Thoracic aorta (tissue), 2 donors: ENCODE measurements at places on chromosomes 12 and 14.

- no peak for DNase-seq
Measured at GRCh38 chr12:72753571-72753970, 481.4 kb downstream of the TRHDE start.

- DNase-seq: no peak
Measured at GRCh38 chr12:79925492-79925891, 9.4 kb downstream of the PPP1R12A start.

DNA sequence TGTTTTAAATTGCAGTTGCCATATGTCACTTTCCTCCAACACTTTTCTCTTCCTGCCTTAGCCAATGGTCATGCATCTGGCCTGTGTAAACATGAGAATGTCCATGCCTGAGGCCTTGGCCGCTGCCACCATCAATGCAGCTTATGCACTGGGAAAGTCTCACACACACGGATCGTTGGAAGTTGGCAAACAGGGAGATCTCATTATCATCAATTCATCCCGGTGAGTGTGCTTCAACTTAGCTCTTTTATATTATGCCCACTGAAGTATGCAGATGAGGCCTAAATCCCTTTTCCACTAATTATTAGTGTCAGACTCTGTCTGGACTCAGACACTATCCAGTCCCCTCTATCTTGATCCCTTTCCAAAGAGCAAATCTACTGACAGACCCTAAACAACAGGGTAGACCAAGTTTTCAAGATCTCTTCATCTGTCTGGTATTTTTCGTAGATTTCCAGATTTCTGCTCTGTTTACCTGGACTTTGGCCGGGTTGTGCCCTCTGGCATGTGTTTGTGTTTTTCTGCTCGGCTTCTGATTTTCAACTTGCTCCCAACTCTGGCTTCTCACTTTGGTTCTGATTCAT lies 23.2 kb downstream of the AMDHD1 start:
- DNase-seq: no peak

DNA sequence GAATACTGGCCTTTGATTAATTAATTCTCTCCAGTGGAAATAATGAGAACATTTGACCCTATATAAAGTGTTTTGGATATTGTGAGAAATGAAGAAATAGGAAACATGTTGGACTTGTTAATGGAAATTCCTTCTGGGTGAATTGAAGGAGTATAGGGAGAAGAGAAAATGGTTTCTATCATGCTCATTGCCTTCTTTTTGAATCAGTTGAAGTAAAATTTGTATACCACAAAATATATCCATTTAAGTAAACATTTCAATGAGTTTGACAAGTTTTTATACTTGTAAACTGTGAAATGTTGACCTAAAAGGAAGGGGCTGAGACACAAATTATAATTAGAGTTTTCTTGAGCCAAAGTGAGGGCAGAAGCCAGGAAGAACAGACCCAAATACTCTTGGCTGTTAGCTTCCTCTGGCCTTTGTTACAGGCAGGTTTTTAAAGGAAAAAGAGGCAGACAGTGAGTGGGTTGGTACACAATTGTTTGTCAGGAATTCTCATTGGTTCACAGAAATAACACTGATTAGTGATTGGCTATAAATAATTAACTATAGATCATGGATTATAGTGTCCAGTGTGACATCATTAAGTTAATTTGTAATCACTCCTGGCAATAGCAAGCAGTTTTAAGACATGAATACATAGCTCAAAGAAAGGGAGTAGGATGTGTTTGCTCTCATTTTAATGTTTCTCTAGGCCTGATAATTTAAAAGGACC lies 826 bp downstream of the ZNF705A start:
- no peak for DNase-seq

DNA sequence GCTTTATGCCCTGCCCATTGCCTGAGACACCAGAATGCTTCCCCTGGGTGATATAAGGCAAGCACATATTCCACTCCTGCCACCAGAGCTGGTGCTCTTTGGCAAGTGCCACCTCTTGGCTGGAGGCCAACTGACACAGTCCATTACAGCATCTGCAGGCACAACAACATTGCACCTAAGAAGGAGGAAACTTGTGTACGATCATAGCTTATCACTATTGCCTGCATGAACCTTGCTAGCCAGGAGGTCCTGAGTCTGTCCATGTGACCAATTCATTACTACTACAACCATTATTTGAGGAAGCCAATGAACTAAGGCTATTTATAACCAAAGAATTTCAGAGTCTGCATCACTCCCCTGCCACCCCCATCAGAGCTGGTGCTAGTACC lies 119.8 kb upstream of the SCAF11 start:
- no peak for DNase-seq

- no peak for DNase-seq
Measured at GRCh38 chr12:125519026-125519651, 453.9 kb downstream of the AACS start.

- DNase-seq: no peak
Measured at GRCh38 chr12:75479963-75480461, 543 bp upstream of the GLIPR1 start.

GRCh38 chr12:117404203-117404853 lies 42.9 kb upstream of the NOS1 start:
- DNase-seq: no peak

DNA sequence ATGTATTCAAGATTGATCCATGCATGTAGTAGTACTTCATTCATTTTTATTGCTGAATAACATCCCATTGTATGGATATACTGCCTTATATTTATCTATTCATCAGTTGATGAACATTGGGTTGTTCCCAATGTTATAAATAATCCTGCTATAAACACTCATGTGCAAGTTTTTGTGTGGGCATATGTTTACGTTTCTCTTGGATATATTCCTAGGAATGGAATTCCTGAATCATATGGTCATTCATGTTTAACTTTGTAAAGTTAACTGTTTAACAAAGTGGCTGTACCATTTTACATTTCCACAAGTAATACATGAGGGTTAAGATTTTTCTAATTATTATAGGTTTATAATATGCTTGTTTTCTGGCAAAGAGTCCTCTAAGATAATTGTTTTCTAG lies 1568.2 kb upstream of the SEL1L start:
- no peak for DNase-seq

DNA sequence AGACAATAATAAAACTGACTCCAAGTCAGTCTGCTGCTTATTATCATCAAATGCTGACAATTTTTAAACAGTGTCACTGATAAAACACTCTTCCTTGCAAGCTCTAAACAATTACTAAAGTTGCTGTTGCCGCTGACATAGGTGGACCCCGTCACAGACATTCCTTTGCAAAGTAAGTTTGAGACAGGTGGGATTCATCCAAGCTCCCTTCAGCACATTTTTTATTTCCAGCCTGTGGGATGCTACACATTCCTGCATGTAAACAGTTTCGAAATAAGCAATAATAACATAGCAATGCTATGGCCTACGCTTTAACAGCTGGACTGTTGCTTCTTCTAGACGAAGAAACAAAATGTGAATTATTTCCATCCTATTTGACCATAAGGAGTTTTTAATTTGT lies 85.4 kb upstream of the HIF1A start:
- DNase-seq: no peak

DNA sequence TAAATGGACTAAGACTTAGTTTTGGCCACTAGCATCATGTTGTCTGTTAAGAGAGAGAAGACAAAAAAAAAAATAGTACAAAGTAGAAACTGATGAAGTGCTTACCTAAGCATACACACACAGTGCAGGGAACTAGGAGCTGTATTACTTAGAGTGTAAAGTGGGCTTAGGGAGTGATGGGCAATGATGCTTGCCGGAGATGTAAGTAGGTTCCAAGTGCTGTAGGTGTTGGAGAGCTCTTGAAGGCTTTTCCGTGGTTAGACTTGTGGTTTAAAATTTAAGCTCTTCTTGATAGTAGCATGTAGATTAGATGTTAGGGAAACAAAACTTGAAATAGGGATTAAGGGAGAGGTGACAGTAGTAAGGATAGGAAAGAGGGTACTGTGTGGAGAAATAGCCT lies 34.7 kb downstream of the MIA2 start:
- DNase-seq: no peak

DNA sequence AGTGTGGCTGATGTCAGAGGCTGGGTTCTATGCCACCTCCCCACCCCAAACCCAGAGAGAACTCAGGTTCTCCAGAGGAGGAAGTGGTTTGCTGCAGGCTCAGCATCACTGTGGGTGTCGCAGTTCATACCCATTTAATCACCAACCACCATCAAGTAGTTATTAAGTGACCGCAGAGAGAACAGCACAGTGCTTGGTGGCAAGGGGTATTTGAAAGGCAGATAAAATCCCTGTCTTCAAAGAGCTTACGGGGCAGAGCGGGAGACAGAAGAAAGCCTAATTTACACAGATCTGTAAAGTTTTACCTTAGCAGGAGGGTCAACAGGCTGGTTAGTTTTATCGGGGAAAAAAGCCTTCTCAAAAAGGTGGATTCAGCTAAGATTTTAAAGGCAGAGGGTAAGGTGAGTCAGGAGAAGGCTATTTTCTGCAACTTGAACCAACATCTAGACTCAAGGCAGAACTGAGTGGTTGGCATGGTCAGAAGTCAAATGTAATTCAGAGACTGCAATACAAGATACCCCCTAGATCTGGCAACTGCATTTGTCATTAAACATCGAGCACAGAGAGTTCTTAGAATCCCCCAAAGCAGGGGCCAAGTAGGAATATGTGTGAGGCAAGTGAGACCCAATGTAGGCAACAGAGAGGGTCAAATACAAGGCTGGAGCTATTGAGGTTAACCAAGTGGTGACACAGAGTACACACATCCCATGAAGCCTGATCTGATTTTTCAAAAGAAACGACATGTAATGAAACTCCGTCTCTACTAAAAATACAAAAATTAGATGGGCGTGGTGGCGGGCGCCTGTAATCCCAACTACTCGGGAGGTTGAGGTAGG lies 13.2 kb downstream of the PXN start:
- DNase-seq: no peak

GRCh38 chr14:75578102-75578785 lies at the start of gene FLVCR2:
TSS of gene FLVCR2 (plus strand) at chr14:75578620. CDS start at chr14:75578973, 353 bp downstream.
- DNase-seq: peak; percentile 18

- no peak for DNase-seq
Measured at GRCh38 chr14:85195872-85196477, 334.0 kb upstream of the FLRT2 start.

DNA sequence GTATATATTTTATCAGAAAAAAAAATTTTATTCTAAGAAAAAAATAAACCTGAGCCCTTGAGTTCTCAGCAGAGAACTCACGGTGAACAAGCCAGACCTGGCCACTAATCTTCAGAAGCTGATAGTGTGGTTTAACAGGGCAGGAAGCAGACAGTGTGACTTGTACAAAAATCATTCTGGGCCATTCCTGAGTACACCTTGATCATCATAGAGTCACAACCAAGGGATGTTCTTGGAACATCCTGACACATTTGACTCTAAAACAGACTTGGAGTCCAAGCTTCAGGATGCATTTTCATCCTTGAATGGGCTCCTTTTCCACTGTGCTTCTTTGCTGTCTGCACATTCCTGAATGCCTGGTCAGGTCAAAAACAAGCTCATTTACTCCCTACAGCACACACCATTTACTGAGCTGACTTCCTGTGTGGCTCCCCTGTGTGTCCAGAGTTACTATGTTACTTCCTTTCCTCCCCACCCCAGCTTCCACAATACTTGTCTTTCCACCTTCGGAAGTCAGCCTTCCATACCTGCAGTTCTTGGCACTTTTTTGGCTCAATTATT lies 112.0 kb downstream of the ANO6 start:
- no peak for DNase-seq

GRCh38 chr14:89927186-89927865 lies 27.2 kb downstream of the EFCAB11 start:
- no peak for DNase-seq

GRCh38 chr12:132561427-132562156 lies 48.8 kb downstream of the LRCOL1 start:
- DNase-seq: no peak

- no peak for DNase-seq
Measured at GRCh38 chr12:72498354-72498753, 226.2 kb downstream of the TRHDE start.

- DNase-seq: no peak
Measured at GRCh38 chr12:121939186-121939585, 20.8 kb downstream of the CFAP251 start.

- DNase-seq: no peak
Measured at GRCh38 chr14:53613404-53614253, 343.0 kb downstream of the BMP4 start.

GRCh38 chr14:33348510-33348909 lies 409.8 kb downstream of the NPAS3 start:
- no peak for DNase-seq

GRCh38 chr12:91947459-91947858 lies 198.2 kb downstream of the BTG1 start:
- DNase-seq: no peak

DNA sequence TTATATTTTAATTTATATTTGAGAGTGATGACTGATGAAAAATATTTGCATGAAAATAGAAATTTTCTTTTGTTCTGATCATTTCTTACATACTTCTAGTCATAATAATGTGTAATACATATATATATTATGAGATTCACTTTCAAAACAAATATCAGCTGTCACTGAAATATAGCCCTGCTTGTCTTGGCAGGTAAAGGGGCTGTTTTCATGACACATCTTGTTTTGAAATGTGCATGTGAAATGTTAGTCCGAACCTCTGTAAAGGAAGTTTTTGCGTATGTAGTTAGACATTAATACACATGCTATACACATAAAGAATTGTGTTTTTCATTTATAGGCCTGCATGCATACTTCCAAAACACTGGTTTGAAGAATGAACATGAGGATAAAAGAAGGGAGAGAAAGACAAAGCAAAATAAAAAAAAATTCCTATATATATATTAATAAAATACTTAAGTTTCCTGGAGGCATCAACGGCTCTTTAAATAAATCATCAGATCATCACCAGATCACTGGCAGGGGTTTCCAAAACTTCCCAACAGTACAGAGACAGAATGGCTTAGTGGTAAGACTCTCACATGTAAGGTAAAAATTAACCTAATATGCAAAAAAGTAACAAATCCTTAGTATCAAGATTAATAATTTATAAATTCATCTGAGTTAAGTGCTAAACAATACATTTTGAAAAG lies 60.1 kb downstream of the SEL1L start:
- DNase-seq: no peak

DNA sequence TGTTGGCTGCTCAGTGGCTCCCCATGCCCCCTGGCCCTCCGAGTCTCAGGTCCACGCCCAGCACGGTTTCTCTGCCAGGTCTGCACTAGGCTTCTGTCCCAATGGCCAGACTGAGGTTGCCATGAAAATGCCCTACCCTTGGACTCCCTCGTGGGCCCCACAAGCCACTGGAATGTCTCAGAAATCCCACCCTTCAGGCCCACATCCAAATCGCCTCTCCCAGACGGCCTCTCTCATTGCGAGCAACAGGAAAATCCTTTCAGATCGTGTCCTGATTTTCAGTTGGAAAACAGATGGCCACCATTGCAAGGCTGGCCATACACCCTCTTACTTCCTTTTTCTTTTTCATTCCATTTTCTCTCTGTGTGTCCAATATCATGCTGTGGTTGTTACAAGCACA lies 77.3 kb downstream of the IRF2BPL start:
- no peak for DNase-seq

DNA sequence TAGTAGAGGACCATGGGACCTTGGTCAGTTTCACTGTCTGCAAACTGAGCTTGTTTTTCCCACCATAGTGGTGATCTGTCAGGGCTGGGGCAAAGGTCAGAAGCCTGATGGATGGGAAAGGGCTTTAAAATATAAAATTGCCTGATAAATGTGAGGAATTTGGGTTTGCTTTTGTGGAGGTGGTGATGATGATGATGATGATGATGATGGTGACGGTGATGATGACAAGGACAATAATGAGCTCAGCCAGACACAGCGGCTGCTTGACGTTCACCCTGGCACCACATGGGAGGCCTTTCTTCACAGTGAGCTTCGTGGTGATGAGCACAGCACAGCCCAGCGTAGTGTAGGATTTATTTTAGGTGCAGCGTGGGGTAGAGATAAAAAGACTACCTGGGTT lies 243.7 kb downstream of the SLC41A2 start:
- no peak for DNase-seq

- DNase-seq: no peak
Measured at GRCh38 chr14:90349739-90350138, 18.0 kb upstream of the NRDE2 start.
